ENCODE measurements at places on chromosomes 16 and 17. TPM values are rescaled to one million over a fixed set of nuclear protein-coding genes. Genes with fewer than 3 reads are reported as not detected.

DNA sequence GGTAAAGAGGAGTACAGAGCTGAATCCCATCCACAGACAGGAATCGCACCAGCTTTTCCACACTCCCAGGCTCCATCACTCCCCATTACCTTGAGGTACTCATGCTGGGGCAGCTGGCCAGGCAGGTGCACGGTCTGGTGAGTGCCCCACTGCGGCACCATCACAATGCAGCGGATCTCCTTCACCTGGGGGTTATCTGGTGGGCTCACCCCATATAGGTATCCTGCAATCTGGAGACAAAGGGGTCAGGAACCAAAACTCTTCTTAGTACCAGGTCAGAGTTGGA is 1.8 kb upstream of the RILP start:
- H3K4me3 ChIP-seq: no peak overlapping the region
- H3K27me3 ChIP-seq: no peaks in the 10 kb centered on the region
- H3K4me1 ChIP-seq: peaks cover 34% of the 10 kb centered on the region
- DNase-seq: no peak
- no peak overlapping the region for H3K27ac ChIP-seq

DNA sequence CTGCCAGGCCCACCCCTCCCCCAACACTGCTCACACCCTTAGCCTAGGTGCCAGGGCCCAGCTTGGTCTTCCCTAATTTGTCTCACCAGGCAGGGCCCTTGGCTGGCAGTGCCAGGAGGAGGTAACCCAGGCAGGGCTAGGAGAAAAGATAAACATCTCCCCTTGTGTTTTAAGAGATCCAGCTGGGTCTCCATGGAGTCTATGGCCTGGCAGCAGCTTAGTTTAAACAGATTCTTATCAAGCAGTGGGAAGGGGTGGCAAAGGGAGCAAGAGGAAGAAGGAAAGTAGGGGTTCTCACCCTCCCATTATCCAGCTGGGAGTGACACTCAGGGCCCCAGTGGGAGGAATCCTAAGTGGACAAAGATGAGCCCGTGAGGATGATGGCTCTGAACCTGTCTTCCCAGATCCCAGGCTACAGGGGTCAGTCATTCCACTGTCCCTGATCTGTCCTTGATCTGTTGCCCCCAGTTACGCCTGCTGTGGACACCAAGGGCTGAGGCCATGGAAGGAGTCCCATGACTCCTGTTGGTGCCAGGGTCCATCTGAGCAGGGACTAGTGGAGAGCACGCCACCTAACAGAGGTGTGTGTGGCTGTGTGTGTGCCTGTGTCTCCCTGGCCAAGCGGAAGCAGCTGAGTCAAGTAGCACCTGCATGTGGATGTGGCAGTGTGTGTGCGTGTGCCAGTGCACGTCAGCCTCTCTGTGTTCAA is 47.4 kb upstream of the MEIOC start:
- no peaks in the 10 kb centered on the region for H3K36me3 ChIP-seq
- no peaks in the 10 kb centered on the region for H3K27me3 ChIP-seq
- DNase-seq: no peak
- H3K27ac ChIP-seq: no peak overlapping the region

GRCh38 chr16:1723450-1724147 is 17.6 kb downstream of the MAPK8IP3 start:
- H3K4me1 ChIP-seq: no peaks in the 10 kb centered on the region
- peaks cover 35% of the 10 kb centered on the region for H3K36me3 ChIP-seq
- DNase-seq: no peak
- no peaks in the 10 kb centered on the region for H3K27me3 ChIP-seq

KRTAP1-4 gene
- total RNA-seq: not detected

C17orf113 gene
- total RNA-seq: 0.94 TPM

TP53TG3C gene
- not detected for total RNA-seq

All from right atrium auricular region (tissue), 2 donors.